Activated CD4-positive, CD25-positive, alpha-beta regulatory T cell treated with anti-CD3 and anti-CD28 coated beads, Interleukin-2, amount 50 U/mL, for 72 hours (primary cell): ENCODE measurements at places on chromosomes 16 and 17.
A peak's percentile ranks its signal among the peaks of the same experiment; 100 is the strongest.

DNA sequence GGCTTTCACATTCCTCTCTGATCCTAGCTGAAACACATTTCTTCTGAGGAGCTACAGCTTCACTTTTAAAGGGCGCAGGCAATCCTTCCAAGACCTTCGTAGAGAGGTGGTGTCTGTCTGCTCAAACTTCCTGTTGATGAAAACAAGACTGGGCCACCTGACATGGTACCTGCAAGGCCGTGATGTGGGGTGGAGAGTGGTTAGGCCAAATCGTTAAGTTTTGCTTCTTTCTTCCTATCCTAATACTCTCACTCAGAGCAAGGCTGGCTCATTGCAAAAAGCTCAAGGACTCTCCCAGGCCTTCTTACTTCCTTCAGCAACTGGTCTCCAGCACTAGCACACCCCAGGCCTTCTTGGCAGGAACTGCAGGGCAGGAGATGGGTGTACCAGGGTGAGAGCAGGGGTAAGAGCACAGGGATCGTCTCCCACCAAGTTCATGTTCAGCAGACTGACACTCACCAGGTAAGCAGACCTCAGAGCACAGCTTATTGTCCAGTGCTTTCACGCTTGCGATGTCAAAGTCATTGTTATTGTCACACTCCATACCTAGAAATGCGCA, 10.9 kb upstream of the FOXJ1 start:
- no peak for DNase-seq

DNA sequence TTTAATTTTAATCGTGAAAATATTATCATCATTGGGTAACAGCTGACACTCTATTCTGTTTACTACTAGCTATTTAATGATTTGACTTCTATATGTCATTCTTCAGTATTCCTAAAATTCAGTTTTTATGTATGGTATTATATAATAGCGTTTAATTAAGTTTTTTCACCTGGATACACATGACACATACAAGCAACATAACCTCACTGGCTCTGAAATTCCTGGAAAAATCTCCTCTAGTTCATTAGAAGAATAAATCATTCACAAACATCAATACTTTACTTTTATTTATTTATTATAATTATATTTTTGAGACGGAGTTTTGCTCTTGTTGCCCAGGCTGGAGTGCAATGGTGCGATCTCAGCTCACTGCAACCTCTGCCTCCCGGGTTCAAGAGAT, 44.0 kb downstream of the AKAP10 start:
- DNase-seq: no peak

DNA sequence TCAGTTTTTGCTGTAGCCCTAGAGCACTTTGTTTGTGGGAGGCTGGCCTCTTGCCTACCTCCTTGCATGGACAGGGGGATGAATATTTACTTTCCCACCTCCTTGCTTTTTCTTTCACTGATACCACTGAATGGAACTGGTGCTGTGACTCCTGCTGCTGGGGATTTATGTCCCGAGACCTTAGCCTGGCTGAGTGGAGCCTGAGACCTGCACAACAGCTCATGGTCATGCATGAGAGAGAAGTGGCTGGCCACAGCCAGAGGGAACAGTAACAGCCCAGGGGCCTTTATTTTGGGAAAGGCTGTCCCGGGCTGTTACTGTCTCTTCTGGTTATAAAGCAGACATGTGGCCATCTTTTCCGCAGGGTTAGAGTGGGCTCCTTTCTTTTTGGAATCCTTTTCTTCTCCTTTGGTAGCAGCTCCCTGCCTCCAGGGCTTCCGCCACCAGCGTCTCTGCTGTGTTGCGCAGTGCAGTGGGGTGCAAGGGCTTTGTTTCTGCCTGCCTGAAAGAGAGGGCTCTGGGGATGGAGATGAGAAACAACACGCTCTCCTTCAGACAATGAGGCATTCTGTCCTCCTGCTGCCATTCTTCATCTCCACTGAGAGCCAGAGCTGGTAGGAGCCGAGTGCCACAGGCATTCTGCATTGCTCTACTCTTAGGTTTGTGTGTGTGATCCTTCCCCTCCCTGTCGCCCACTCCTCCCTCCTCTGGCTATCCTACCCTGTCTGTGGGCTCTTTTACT, 14.5 kb downstream of the SNX11 start:
- DNase-seq: no peak

DNA sequence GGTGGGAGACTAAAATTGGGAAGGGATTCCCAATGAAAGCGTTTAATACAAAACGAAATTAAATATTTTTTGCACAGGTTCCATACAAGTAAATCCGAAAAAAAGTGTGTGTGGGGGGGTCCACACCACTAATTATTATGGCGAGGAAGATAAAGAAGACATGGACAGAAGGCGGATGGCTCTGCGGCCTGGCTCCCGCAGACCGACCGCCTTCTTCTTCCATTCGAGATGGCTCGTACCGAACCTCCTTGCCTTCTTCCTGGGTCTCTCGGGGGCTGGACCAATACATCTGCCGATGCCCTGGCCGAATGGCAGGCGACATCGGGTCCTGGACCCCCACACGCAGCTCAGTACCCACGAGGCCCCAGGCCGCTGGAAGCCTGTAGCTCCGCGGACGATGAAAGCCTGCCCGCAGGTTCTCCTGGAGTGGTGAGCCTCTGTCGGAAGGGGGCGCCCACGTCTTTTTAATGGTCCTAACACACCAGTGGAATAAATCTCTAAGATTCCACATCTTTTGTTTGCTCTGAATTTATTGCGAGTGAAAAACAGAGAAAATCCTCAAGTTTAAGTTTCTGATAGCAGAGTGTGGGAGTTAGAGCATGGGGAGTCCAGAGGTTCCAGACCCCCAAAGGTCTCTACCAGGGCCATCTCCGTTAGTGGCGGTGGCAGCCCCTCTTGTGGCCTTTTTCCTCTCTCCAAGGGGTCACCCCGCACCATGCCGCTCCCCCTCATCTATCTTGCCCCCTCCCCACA, 1.4 kb downstream of the PRAC2 start:
- peak; percentile 71 for DNase-seq
